CD4-positive, alpha-beta T cell treated with Interleukin-6 at 100 ng/mL for 8 hours (primary cell): ENCODE measurements at places on chromosomes 2 and 18.

- DNase-seq, result no peak
Observed at GRCh38 chr2:205730701-205731582, 48.6 kb downstream of the NRP2 start.

GRCh38 chr2:201664334-201664733 is 21.0 kb upstream of the TMEM237 start:
- DNase-seq, result no peak

GRCh38 chr18:39414009-39414700 is 1848.6 kb upstream of the CELF4 start:
- no peak for DNase-seq

DNA sequence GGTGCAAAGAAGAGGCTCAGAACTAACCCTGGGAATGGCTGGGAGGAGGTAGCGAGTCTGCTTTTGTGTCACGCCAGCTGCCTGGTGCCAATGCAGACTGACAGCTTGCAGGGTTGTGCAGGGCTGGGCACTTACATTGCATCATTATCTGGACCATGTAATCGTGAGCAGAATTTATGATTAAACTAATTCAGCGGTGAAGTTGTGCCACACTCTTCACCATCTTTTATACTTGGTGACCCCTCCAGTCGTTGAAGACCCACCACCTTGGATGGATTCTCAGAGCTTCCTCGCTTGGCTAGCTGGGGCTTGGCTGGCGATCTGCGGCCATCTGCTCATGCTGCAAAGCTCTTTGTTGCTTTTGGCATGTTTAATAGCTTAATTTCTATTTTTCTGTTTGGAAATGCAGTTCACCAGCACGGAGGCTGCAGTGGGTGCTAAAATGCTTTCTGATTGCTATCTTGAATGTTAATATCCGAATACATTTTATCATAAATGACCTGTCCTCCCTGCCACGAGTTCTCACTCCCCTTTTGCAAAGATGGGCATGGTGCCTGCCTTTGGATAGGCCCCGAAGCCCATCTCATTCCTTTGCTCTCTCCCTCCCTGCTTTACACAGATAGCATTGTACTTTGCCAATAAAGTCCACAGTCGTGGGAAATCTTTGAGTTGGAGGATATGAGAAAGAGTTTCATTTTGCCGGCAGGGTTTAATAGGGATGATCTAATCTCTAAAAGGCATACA is 188.2 kb downstream of the PRKCE start:
- no peak for DNase-seq

DNA sequence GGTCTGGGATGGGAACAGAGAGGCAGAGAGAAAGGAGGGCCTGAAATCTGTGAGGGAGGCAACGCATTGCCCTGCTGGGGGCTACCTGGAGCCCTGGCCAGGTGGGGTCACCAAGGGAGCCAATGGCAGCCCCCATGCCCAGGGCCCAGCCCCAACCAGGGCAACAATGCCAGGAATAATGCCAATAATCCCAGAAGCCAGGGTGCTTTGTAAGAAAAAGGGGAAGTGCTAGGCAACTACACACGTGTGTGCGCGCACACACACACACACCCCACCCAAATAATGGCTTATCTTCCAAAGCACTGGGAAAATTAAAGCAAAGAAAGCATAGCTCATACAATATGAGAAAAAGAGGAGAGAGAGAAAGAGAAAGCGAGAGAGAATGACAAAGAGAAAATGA is 7.0 kb upstream of the CLEC4F start:
- DNase-seq, result no peak

DNA sequence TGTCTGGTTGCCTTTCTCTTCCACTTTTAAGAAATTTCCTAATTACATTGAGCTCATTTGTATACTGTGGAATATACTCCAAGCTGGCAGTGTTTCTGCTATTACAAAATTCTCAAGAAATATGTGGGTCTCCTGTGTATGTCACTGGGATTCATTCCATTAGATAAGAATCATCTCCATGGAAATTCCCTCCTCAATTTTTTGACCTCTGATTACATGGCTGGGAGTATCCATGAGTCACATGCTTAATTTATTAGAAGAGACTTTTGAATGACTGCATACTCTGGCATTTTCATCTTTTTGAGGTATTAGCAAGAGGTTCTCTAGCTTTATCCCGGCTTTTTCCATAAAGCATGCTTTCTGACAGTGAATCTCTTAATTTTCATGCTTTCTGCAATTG is 665.5 kb upstream of the CNTNAP5 start:
- no peak for DNase-seq

GRCh38 chr2:68770271-68771111 is 35.9 kb downstream of the ARHGAP25 start:
- peak; percentile 20 for DNase-seq

- no peak for DNase-seq
Observed at GRCh38 chr2:196939371-196939770, 12.9 kb upstream of the PGAP1 start.

DNA sequence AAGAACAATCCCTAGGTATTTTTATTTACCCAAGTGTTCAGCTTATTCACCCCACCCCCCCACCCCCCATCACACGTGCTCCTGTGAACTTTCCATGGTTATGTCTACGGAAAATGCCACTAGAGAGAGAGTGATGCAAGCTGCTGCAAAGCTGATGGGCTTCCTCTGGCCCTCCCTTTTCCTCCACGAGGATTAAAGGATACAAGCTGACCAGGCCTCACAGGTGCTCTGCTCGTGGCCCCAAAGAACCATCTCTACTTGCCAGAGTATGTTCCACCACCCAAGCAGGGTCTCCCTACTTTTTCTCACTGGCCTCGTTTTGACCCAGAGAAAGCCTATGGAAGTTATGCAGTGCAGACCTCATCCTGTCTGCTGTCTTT is 342.6 kb downstream of the CELF4 start:
- no peak for DNase-seq

DNA sequence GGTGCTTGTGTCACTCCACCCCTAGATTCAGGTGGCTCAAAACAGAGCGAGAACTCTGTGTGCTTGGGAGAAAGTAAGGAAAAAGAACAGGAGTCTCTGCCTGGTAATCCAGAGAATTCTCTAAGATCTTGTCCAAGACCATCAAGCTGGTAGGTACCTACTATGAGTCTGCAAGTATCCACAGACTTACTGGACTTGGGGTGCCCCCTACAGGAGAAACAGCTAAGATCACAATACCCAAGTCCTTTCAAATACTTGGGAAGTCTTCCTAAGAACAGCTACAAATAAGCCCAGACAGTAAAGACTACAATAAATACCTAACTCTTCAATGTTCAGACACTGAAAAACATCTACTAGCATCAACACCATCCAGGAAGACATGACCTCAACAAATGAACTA is 1143.6 kb upstream of the ACVR2A start:
- DNase-seq, result no peak

GRCh38 chr2:25373269-25373981 is 31.7 kb upstream of the DNMT3A start:
- no peak for DNase-seq

GRCh38 chr2:11410101-11410500 is 55.9 kb downstream of the E2F6 start:
- no peak for DNase-seq

GRCh38 chr2:15935675-15936074 is 4.7 kb upstream of the MYCN start:
- DNase-seq, result no peak

DNA sequence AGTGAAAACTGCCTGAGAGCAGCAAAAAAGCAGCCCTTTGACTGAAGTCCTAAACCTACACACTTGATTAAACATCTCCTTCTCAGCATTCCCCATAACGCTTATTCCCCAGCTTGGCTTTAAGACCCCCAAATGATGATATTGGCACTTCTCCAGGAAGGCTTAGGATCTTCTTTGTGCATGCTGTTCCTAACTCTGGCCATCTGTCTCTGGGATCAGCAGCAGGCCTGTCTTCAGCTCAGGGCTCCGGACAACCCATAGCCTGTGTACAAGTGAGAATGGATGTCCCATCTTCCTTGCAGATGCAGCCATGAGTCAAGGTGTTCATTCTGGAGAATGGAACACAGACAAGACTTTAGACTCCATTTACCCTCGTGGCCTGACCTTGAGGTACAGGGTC is 81.6 kb upstream of the TMEM17 start:
- DNase-seq, result no peak
